ENCODE measurements at places on chromosomes 2 and 18.

DNA sequence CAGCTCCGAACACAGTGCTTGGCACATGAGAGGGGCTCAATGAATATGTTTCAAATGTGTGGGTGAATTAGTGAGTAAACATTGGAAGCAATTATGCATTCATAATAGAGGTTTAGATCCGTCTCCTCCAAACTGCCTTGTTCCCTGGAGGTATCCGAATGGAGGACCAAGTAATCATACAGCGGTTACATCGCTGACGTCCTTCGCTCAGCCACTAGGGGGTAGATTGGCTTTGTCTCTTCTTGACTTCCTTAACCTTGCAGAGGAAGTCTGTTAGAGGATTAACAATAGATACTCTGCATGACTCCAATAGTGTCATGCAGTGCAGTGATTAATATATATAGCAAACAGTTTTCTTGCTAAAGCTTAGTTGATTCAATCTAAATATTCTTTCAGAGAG, 517.0 kb downstream of the PTPRM start:
- no peak for DNase-seq

DNA sequence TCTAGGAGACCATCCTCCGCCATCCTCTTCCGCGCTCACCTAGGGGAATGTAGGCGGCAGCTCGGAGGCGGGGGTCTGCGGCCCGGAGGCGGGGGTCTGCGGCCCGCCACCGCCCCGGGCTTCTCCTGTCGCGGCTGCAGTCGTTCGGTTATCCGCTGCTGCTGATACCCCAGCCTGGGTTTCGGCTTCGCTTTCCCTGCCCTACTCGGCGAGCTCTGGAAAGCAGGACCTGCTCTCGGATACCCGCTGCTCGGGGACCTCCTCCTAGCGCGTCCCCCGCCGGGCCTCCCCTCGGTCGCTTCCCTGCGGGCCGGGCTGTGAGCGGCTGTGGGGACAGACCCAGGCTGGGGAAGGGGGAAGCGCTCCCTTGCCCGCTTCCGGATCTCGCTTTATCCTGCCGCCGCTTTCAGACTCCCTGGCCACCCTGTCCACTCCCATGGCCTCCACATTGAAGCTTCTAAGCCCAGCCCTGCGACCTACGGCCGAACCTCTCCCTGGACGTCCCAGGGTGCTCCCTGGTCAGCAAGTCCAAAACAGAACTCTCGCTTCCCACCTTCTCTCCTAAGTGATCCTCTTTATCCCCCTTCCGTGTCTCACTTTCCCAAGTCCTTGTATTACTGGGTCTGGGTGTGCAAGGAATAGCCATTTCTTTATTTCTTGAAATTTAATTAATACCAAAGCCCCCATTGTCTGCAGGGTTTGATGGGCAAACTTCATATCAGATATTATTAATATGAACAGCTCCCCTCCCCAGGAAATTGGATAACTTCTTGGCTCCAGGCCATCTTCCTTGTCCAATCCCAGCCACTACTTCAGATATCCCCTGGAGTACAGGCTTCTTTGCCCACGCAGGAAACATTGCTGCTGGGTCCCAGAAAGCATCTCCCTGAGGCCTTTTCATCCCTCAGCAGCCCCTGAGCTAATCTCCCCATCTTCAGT, 769 bp downstream of the FKBP1B start:
- DNase-seq: peak; percentile 23

DNA sequence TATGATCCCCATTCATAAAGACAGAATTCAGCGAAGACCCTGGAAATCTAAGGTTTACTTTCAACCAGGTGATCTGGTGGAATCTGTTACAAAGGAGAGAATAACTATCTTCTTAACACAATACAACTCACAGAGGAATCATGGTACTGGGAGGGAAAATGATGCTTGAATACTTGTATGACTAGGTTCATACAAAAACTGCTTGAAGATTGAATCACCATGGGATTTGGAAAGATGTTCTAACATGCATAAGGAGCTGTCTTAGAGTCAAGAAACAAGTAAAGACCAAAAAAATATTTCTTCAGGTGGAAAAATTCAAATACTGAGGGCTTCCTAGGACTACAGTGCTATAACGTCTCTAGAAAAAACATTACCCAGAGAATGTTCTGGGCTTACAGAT, 32.2 kb downstream of the COL5A2 start:
- no peak for DNase-seq

DNA sequence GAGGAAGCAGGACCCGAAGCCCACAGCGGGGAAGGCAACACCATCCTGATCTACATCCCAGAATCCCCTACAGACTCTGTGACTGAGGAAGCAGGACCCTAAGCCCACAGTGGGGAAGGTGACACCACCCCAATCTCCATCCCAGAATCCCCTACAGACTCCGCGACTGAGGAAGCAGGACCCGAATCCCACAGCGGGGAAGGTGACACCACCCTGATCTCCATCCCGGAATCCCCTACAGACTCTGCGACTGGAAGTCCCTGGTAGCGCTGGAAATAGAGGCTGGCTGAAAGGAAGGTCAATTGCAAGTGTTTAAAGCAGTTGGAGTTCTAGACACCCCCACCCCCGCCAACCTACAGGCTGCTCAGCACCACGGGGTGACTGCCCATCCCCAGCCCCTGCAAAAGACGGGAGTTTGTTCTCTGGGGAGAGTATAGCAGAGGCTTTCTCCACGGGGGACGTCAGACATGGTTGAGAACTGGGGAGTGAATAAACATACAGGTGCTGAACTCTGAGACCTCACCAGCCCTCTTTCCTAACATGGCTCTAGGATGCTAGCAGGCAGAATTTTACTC, 21.0 kb downstream of the CIB4 start:
- no peak for DNase-seq

- no peak for DNase-seq
Observed at GRCh38 chr2:40435426-40436092, 16.3 kb downstream of the SLC8A1 start.

GRCh38 chr18:60910534-60910933, 422.7 kb upstream of the CDH20 start:
- DNase-seq: no peak

DNA sequence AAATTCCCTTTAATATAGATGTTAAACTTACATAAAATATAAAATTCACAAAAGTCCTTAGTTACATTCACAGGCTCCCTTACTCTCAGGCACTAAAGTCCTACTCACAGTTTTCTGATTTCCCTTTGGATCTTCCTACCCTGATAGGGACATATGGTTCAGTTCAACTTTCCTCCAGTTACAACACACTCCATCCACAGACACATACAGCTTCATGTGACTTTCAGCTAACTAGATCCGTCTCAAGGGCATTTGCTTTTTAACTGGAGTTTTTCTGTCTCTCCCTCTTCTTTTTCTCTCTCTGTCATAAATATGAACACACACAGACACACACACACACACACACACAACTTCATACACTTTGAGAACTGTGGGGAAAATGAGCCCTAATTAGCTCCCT, 419.2 kb downstream of the LRP1B start:
- DNase-seq: no peak

GRCh38 chr2:211957799-211958198, 580.8 kb downstream of the ERBB4 start:
- no peak for DNase-seq

- DNase-seq: no peak
Observed at GRCh38 chr2:215271446-215271845, 40.4 kb upstream of the ATIC start.

- no peak for DNase-seq
Observed at GRCh38 chr2:37109523-37109922, 25.2 kb downstream of the GPATCH11 start.

DNA sequence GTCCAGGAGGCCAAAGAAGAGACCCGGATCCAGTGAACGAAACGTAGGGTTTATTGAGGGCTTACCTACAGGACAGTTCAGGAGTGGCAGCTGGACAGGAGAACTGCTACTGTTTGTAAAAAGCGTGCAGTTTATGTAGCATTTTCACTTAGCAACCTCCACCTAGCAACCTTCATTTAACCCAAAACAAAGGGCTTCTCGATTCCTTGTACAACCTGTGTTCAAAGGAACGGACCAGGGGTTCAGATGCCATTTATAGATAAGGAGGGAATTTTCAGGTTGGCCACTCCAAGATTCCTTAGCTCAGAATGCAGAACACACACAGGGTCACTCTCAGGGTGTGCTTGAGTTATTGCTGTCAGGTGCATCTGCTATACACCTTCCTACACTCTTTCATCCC, 65.1 kb upstream of the YWHAQ start:
- no peak for DNase-seq

GRCh38 chr2:11298592-11298991, 45.8 kb downstream of the ROCK2 start:
- no peak for DNase-seq

DNA sequence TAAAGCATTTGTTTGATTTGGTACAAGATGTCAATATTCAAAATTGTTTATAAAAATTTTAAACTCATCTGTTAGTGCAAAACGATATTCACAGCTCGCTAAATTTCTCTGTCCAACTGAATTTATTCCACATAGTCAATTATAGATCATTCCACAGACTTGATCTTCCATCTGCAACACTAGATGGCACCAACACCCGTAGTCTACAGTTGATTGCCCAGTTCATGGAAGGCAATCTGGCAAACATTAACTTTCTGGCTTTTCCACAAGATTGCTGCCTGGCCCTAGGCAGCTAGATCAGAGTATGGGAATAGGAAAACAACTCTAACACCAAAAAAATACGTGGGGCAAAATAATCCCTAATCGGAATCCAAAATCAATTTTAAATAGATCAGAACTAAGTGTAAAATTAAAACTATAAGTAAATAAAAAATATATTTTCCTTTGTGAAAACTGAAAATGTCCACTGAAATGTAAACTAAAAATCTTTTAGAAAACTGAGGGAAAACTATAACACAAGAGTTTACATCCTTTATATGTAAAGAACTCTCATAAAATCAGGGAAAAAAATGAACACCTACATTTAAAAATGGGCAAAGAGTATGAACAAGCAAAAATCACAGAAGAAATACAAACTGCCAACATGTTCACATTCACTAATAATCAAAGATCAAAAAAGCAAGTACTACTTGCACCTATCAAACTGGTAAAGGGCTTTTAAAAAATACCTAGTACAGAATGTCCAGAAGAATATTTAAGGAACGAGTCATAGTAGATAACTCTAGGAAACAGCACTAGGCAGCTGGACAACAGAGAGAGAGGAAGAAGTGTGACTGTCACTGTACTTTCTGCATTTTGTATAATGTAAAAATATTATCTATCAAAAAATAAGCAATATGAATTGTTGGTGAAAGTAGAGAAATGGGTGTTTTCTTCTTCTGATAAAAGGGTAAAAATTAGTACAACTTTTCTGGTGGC, 35.0 kb downstream of the RTN4 start:
- peak; percentile 59 for DNase-seq

DNA sequence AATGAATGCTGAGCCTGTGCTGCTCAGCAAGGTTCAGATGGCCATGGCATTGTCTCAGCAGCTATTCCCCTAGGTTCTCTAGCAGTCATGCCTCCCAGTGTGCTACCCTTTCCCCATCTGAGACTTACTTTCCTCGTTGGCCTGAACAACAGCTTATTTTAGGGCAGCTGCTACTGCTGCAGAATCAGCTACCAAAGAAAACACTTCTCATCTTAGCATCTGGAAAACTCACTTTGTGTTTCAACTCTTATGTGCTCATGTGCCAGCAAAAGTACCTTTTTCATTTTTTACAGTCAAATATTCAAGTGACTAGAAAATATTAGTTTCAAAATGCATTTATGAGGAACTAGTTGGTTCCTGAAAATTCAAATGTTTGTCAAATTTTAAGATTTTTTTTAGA, 60.4 kb upstream of the ZNF397 start:
- DNase-seq: no peak

- no peak for DNase-seq
Observed at GRCh38 chr2:151181524-151181923, 80.1 kb downstream of the RBM43 start.

DNA sequence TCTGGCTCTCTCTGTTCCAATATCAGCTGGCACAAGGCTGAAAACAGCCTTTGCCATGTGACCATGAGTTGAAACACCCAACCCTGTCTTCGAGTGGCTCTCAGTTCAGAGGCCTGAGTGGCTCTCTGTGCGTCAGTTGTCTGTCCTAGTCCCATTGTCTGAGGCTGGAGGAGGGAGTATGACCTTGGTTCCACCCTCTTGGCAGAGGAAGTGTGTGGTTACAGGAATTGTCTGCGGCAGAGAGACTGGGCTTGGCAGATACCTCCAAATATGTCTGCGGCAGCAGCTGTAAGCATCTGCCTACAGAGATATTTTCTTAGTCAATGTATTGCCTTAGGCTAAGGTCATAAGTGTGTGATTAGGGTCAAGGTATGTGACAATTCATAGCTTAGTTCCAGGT, 32.6 kb downstream of the CNGA3 start:
- no peak for DNase-seq

DNA sequence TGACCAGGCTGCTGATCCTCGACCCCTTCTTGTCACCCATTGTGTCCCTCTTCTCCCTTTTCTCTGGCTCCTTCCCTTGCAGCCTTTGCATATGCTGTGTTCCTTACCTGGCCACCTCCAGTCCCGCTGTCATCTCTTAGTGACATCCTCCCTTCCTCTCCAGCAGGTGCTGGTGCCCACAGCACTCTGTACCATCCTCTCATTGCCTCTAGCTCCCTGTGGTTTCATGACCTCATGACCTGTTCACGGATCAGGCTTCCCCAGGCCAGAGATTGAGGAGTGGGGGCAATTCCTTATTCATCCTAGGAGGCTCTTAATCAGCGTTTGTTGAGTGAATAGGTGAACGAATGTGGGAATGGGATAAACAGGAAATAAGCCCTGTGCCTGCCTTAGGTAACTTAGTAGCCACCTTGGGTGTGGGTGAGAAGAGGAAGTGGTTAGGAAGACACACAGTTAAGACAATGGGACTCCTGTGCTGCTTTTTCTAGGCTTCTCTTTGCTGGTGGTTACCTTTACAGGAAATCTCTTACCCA, 35.5 kb downstream of the ITGA6 start:
- peak; percentile 57 for DNase-seq

GRCh38 chr2:15730545-15731212, 139.0 kb downstream of the DDX1 start:
- DNase-seq: no peak

DNA sequence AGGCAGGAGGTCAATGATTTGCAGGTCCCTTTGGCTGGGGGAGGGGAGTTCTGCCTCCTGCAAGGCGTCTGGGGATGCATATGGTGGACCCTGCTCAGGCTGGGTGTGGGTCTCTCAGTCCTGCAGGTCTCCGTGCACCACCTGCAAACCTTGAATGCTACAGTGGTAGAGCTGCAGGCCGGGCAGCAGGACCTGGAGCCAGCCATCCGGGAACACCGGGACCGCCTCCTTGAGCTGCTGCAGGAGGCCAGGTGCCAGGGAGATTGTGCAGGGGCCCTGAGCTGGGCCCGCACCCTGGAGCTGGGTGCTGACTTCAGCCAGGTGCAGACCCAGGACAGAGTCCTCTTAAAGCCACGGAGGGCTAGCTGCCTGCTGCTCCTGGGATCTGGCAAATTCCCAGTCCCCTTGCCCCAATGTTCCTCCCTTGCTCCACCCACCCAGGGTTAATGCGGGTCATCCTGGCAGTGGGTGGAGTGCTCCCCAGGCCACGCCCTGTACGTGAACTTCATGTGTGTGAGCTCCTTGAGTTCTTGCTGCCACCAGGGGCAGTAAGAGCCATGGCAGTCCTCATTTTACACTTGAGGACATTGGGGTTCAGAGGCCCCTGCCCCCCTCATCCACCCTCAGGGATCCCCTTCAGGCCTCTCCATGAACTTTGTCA, 3.1 kb downstream of the PROM2 start:
- no peak for DNase-seq

Data from CD4-positive, alpha-beta T cell treated with Interleukin-17A for 4 hours (primary cell).